ENCODE measurements at places on chromosomes 5 and 9.

DNA sequence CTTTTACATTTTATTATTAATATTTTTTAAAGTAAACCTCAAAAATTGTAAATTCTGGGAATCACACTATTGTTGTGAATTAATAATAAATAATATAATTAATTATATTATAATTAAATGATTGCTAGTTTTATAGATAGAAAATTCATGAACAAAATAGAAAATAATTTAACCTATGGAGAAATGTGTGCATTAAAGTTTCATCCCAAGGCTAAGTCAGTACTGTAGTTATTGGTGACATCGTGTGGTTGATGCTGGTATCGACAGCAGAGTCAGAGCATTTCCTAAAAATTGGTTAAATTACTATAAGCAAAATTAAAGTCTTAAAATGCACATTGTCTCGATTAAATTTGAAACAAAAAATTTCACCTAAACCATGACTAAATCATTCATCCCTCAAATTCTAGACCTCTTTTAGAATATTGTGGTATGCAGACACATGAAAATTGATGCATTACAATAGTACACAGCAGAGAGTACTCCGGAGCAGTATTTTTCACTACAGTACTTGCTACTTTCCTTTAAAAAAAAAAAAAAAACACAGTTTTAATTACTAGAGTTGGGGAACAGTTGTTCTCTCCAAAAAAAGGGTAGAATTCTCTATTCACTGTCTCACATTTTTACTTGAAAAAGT, 73.9 kb downstream of the RORB start:
- peak; percentile 40 for DNase-seq

GRCh38 chr5:145316282-145316681, 518.9 kb downstream of the PRELID2 start:
- no peak for DNase-seq

GRCh38 chr5:39469777-39470415, 45.1 kb upstream of the DAB2 start:
- DNase-seq, result no peak

DNA sequence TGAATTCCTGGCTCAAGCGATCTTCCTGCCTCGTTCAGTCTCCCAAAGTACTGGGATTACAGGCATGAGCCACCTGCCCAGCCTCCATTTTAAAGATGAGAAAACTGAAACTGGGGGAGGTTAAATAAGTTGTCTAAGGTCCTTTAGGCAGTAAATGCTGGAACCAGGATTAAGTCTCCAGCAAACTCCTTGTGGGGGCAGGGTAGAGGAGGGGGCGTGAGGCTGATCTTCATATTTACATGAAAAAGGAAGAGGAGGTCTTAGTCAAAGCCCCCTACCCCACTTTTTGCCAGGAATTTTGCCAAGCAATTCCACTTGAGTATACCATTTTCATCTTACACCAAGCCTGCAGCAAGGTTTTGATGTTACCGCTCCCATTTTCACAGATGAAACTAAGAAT, 76.6 kb upstream of the NR4A3 start:
- no peak for DNase-seq

DNA sequence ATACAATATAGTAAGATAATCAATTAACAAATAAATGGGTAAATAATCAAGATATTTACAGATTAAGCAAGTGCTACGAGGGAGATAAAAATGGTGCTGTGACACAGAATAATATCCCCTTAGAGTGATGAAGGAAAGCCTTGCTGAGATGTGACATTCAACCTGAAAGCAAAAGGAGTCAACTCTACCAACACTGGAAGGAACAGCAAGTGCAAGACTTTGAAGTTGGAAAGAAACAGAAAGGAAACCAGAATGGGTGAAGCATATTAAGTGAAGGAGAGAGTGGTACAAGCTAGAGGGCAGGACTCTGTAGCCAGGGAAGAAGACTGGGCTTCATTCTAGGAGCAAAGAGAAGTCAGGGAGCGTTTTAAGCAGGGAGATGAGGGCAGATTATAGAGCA, 12.2 kb upstream of the MEGF9 start:
- DNase-seq, result no peak

- no peak for DNase-seq
These were observed 29.1 kb upstream of the CEP72 start for GRCh38 chr5:582936-583635.

- DNase-seq, result peak; percentile 93
These were observed at the start of gene GPX8 for GRCh38 chr5:55159763-55160492. GPX8 (plus strand) TSS chr5:55160171; CDS start chr5:55160193, 22 bp downstream.

- DNase-seq, result peak; percentile 86
These were observed 54.7 kb upstream of the SARDH start for GRCh38 chr9:133792721-133793470.
